ENCODE measurements at places on chromosomes 1 and 21.

- no peak for DNase-seq
These were observed 88.9 kb upstream of the TNFSF4 start for GRCh38 chr1:173295995-173296394.

DNA sequence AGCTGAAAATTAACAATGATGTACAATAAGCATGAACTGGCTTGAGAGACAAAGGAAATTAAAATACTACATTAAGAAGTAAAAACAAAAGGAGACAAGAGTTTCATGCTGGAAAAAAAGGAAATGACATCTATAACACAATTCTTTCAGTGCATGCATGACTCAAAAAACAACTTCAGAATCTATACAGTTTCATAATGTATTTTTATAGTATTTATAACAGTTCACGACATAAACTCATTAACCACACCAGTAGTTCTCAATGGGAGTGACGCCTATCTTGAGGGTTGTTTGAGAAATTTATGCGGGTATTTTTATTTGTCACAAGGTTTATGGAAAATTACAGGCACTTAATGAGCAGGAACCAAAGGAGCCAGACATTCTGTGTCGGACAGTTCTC lies 168.5 kb downstream of the SMYD3 start:
- no peak for DNase-seq

DNA sequence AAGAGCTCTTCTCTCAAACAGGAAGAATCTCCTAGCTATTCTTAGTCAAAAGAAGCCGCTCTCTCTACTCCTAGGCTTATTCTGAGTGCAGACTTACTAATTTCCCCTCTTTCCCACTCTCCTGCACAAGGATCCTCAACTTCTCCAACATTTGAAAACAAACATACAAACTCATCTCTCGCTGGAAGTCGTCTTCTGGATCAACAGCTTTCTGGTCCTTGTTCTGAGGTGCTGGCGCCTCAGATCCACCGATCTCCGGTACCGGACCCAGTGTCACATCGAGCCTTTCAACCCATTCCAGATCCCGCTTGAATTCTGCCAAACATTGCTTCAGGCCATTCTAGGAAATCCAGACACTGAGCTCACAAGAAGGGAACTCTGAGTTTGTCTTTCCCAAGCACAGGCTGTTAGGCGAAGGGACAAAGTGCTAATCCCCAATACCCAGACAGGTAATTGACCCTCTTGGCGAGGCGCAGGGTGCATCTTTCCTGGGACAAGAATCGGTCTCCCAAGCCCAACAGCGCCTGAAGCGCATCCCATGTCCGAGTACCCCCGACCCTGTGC lies 696 bp downstream of the EBNA1BP2 start:
- DNase-seq: peak; percentile 23

- DNase-seq: peak; percentile 37
These were observed 224.9 kb downstream of the BACH1 start for GRCh38 chr21:29523646-29524045.

- no peak for DNase-seq
These were observed 20.9 kb upstream of the UBL4B start for GRCh38 chr1:110091381-110091780.

Data from AG20443 (cell line).